ENCODE measurements at places on chromosomes 12 and 14.

GRCh38 chr12:113222730-113223531, 1.7 kb downstream of the TPCN1 start:
- no peak for DNase-seq

DNA sequence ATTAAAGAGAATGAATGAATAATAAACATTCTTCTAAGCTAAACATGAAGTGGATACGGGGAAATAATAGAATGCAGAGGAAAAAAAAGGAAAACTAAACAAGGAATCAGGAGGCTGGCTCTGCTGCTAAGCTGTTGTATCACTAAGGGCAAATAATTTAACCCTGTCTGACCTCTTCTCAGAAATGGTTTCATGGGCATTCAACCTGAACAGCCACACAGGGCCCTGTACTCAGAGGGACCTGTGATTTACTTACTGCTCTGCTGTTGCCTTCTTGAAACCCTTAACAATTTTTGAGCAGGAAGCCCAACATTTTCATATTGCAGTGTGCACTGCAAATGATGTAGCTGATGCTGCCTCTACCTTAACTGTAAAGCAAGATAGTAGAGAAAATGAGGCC, 14.2 kb upstream of the PLEKHA5 start:
- no peak for DNase-seq

GRCh38 chr12:66354291-66354690, 52.0 kb downstream of the HELB start:
- DNase-seq, result no peak

- DNase-seq, result no peak
Observed at GRCh38 chr14:20969336-20969735, 14.0 kb downstream of the RNASE2 start.

- no peak for DNase-seq
Observed at GRCh38 chr12:12704593-12705230, 8.7 kb upstream of the GPR19 start.

DNA sequence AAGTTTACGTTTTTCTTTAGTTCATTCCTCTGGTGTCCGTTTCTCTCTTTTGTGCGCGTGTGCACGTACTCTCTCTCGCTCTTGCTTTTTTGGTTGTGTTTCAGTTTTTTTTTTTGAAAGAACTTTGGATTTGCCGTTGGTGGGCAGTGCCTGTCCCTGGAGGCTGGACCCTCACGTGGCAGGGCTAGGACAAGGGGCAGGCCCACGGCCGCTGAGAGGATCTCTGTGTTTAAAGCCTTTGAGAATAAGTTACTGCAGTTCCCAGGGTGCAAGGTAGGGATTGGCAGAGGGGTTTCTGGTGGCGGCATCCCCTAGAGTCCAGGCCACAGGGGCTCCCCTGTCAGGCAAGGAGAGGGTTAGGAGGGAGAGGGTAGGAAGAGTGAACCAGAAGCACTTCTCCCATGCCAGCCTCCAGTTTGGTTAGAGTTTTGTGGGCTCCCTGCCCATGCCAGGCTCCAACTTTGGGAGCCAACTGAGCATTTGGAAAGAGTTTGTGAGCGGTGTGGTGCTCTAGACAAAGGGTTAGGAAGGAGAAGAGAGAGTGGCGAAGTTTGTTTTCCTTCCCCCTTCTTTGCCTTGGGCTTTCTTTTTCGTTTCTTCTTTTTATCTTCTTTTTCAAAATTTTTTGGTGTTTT, 30.5 kb downstream of the ZFHX2 start:
- no peak for DNase-seq

- DNase-seq, result no peak
Observed at GRCh38 chr12:89709995-89710872, 1.6 kb upstream of the ATP2B1 start.

DNA sequence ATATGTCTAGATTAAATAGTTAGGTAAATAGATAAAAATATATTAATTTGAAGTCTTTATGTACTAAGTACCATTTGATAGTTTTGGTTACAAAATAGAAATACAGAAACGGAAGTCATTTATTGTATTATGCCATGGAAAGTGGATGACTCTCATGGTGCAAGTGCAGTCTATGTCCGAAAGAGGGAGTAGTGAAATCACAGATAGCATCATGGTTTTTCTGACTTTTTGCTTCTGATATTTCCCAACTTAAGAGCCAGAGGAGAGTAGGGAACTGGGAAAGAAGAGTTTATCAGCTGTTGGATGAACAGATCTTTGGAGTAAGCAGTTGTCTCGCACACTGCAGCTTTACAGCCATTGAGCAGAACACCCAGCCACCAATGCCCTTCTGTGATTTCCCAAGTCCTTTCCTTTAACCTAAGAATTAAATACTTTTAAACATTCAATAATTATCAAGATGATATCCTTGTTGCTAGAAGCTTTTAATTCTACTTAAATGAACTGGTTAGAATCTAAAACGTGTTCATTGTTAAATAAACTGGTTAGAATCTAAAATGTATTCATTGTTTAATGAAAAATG, 18.4 kb upstream of the SRGAP1 start:
- no peak for DNase-seq

DNA sequence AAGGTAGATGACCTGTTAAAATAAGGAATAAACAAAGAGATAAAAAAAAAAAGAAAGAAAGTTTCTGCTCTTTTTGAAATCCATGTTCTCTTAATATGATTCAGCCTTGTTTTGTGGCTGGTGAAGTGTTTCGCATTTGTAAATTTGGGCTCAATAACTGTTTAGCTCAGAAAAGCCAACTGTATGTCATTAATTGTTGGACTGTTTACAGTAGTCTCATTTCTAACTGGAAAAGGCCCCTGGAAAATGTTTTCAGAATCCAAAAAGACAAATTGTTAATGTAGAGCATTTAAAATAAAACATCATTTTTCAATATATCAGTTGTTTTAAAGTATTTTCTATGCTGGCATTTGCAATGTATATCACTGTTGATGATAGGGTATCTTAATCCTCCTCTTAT, 47.4 kb upstream of the DYRK2 start:
- no peak for DNase-seq

- no peak for DNase-seq
Observed at GRCh38 chr14:65954942-65955341, 531.2 kb upstream of the CCDC196 start.
